ENCODE measurements at places on chromosomes 7 and 10. TPM values are rescaled to one million over a fixed set of nuclear protein-coding genes. Genes with fewer than 3 reads are reported as not detected.

- peak; percentile 55 for DNase-seq
Measured at GRCh38 chr7:27080844-27081436, 14.9 kb downstream of the HOXA1 start.

Gene SFRP5
- 1.9 TPM for total RNA-seq

GRCh38 chr7:3078514-3078913, 34.8 kb upstream of the CARD11 start:
- DNase-seq, result no peak

- no peak for DNase-seq
Measured at GRCh38 chr7:75906991-75907667, 7.8 kb upstream of the POR start.

DNA sequence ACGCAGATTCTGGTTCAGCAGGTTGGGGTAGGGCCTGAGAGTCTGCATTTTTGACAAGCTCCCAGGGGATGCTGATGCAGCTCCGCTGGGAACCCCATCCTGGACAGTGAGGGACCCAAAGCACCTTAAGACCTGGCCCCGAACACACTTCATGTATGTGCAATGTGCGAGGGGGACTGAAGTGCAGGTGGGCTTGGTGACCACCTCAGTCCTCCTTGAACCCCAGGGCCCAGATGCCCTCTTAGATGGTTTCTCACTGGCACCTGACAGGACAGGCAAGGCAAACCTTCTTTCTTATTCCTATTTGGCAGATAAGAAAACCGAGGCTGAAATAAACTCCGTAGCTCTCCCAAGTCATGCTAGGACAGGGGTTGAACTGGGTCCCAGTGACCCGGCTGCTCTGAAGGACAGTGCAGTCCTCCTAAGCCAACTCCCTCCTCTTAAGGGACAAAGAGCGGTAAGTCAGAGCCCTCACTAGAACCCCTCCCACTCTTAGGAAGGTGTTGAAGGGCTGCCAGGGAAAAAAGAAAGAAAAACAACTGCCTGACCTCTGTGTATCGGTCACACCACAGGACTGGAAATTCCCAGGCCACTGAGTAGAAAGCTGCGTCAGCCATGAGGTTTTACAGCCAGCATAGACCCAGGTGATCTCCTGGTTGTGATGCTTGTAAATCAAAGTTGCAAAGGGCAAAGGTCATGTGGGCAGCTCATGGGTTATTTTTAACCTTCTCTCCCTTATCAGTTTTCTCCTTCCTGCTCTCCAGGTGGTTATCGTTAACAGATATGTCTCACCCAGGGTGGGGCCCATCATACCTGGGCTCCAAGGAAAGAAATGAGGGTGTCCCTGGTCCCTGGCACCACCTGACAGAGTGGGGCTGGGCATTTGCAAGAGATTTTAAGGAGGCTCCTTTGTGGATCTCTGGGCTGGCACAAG, 90.9 kb upstream of the SMNDC1 start:
- DNase-seq, result no peak

Gene MMD2
- total RNA-seq, result not detected

DNA sequence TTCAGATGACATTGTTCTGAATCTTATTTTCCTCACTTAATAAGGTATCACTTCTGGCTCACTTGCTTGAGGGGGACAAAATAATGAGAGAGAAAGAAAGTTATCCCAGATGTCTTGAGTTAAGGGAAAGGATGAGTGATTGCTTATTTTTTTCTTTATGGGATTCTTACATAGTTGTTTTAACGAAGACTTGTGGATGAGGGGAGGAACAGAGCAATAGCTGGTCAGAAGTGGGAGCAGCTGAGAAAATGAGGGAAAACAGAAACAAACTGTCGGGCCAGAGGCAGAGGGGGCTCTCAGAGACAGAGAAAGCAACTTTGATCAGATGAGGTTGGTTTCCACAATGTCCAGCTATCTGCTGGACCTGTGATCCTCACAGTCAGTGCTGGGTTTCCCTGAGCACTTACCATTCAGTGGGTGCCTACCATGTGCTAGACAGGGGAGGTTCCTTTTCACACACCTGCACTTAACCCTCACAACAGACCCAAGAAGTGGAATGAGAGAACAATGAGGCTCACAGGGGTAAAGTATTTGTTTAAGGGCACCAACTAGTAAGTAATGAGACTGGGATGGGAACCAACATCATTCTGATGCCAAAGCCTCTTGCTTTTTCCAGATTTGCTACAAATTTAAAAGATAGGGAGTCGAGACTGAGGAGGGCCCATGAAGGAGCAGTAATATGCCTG, 64.2 kb downstream of the BICC1 start:
- no peak for DNase-seq

DNA sequence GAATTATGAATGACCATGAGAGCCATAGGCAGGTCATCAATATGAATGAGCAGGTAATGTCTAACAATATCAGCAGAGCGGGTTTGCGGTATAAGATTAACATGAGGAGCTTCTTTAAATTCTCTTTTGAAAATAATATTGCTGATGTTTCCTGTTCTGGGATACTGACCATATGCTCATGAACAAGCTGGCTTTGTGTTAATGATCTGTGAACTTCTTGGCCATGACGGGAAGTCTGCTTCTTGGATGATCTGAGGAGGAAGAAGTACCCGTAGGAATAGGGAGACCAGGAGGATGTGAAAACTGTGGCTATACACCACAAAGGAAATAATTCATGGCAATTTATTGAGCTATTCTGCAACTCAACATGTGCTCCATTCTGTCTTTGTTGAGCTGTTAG, 38.6 kb downstream of the ITGA8 start:
- DNase-seq, result no peak
